ENCODE measurements at places on chromosomes 7 and 10. TPM values are rescaled to one million over a fixed set of nuclear protein-coding genes. Genes with fewer than 3 reads are reported as not detected.

The ASB10 gene
- not detected for total RNA-seq

GRCh38 chr10:129693382-129693781 is 226.3 kb downstream of the MGMT start:
- H3K4me1 ChIP-seq = no peaks in the 10 kb centered on the region
- DNase-seq = no peak
- no peak overlapping the region for H3K27ac ChIP-seq
- no peaks in the 10 kb centered on the region for H3K27me3 ChIP-seq
- no peaks in the 10 kb centered on the region for H3K36me3 ChIP-seq

The USP6NL gene
- total RNA-seq = 28.7 TPM

DNA sequence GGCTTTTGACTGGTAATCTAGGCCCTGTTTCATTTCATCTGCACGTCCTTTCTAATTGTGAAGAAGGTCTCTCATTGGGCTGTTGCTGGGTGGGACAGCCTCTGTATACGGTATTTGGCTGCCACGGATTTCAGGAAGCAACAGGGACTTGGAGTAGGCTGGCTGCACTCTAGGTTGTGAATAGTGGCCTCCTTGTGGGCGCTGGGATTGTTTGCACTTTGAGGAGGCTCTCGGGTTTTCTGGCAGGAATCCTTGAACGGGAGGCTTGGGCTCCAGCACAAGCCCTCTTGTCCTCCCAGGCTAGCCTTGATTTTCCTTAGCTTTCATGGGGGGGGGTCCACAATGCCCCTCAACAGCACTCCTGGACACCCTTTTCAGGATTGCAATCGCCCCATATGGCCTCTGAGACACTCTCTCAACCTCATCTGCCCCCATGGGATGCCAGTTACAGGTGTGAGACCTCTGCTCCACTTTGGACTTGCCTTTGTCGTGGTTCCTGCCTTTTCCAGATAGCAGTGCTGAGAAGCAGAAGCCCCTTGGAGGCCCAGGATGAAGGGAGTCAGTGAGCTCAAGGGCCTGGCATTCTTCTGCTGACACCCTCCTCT is 33.9 kb upstream of the ZNF273 start:
- no peak overlapping the region for H3K27ac ChIP-seq
- H3K4me1 ChIP-seq = no peaks in the 10 kb centered on the region
- DNase-seq = no peak

DNA sequence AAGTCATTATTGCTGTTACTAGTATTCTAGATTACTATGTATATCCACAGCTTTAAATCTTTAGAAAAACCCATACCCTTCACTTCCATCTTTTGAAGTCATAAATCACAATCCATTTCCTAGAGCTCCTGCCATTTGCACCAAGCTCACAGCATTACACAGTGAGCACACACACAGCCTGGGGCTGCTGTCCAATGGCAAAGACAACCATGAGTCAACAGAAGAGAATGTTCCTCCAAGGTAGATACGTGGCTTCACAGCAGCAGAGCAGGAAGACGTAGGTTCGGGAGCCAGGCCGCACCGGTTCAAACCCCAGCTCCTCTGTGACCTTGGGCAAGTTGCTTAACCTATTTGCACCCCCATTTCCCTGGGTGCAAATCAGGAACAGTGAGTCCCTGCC is 234.6 kb downstream of the DIP2C start:
- no peaks in the 10 kb centered on the region for H3K36me3 ChIP-seq
- no peaks in the 10 kb centered on the region for H3K27me3 ChIP-seq
- H3K27ac ChIP-seq = peak overlapping the region; percentile 52
- H3K4me1 ChIP-seq = no peaks in the 10 kb centered on the region

GRCh38 chr10:37456456-37456855 is 331.1 kb downstream of the ANKRD30A start:
- no peaks in the 10 kb centered on the region for H3K36me3 ChIP-seq
- no peaks in the 10 kb centered on the region for H3K27me3 ChIP-seq
- no peak for DNase-seq
- no peak overlapping the region for H3K27ac ChIP-seq
- no peaks in the 10 kb centered on the region for H3K4me1 ChIP-seq

DNA sequence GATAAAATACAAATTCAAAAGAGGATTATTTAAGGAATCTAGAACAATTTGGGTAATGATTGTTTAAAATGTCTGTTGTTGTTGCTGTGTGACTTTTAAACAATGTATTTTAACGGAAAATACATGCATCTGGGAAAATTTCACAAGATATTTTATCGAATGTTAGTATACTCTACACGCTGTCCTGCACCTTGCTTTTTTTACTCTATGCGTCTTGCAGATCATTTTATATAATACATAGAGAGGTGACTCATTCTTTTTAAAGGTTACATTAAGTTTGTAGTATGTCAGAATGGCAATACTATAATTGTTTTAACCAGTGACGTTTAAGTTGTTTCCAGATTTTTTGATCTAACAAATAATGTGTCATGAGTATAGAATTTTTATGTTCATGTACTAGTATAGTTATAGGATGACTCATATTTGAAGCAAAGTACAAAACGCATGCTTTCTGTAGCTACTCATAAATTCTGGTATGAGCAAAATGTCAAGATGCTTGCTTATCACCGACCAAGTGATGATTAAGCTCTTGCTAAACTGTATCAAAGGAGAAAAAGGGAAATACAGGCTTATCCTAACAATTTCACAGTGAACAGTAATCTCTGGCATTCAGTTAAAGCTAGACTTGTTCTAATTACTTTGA is 4.9 kb downstream of the DKK1 start:
- H3K4me3 ChIP-seq = no peak overlapping the region
- no peaks in the 10 kb centered on the region for H3K4me1 ChIP-seq
- H3K27me3 ChIP-seq = no peaks in the 10 kb centered on the region
- H3K27ac ChIP-seq = no peak overlapping the region

- H3K27ac ChIP-seq = no peak overlapping the region
- H3K27me3 ChIP-seq = no peaks in the 10 kb centered on the region
- no peaks in the 10 kb centered on the region for H3K36me3 ChIP-seq
- H3K4me3 ChIP-seq = no peak overlapping the region
These were observed 72.4 kb upstream of the AGK start for GRCh38 chr7:141478845-141479244.

The C10orf90 gene
- total RNA-seq = 0.16 TPM

DNA sequence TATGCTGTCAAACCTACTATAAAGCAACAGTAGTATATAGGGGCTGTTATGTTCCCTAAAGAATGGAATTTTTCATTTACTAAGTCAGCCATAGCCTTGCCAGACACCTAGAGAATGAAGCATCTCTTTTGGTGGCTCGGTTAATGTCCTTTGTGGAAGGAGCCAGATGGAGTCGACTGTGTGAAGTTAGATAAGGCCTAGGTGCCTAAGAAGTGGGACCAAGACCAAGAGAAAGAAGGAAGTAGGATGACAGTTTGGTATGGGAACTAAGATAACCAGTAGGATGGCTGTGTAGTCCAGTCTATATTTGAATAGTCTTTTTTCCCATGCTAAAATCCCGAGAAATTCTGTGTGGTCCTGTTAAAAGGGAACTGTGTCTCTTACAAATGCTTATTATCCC is 62.2 kb downstream of the REEP3 start:
- H3K36me3 ChIP-seq = no peaks in the 10 kb centered on the region
- DNase-seq = no peak
- no peaks in the 10 kb centered on the region for H3K27me3 ChIP-seq
- no peak overlapping the region for H3K4me3 ChIP-seq
- H3K4me1 ChIP-seq = no peaks in the 10 kb centered on the region

DNA sequence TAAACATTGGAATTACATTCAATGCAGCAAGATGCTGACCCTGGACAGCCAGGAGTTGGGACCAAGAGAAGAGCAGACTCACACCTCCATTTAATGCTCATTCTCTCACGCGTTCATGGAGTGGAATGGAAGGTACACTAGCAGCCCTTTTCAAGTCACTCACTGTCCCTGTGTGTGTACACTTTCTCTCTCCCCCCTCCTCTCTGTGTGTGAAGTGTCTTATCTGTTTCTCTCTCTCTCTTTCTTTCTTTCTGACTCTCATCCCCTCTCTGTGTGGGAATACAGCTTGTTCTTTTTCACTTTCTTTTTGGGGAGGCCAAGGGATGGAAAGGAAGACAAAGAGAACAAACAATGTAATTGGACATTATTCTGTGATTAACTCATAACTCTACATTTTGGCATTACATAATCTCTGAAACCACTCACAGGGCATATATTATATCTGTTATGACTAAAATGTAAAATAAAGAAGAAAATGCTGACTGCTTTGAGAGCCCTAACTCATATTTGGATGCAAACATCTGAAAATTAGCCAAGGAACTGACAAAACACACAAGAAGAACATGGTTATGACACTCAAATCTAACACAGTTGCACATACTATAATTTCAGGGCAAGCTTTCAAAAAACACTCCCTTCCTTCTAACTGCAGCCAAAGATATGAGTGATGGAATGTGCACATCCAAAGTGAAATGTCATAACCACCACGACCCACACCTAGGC is 188.8 kb downstream of the PARD3 start:
- H3K4me1 ChIP-seq = no peaks in the 10 kb centered on the region
- no peaks in the 10 kb centered on the region for H3K36me3 ChIP-seq
- DNase-seq = no peak
- no peak overlapping the region for H3K27ac ChIP-seq
- H3K27me3 ChIP-seq = no peaks in the 10 kb centered on the region

DNA sequence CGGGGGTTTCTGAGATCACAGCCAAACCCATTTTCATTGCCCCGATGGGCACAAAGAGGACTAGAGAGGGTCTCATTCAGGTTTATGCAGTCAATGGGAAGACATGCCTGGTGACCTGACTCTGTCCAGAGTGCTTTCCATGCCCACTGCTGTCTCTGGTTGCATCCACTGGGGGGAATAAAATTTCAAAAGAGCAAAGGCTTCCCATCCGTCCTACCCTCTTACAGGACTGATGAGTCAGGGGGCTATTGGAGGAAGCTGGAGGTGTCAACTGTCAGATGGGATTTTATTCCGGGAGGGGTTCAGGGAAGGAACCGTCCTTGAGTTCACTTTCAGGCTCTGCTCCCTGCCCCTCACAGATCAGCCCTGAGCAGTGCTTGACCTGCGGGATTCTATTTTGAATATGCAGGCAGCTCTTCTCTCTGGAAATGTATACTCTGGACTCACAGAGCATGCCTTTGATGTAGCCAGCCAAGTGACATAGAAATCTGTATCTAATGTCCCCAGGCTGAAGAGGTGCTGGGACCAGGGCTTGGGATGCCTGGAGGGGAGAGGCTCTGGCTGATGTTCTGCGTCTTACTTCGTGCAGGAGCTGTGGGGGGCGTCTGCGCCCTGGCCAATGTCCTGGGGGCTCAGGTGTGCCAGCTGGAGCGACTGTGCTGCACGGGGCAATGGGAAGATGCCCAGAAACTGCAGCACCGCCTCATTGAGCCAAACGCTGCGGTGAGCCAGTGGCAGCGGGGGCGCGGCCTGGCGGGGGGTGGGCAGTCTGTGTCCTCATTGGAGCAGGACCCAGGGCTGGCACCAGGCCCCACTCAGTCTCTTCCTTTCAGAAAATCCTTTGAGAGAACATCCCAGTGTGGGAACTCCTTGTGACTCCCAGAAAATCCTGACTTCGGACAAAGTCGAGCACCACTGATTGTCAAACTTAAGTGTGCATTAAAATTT is 12.0 kb downstream of the C10orf62 start:
- no peak for DNase-seq
- no peaks in the 10 kb centered on the region for H3K27me3 ChIP-seq
- H3K27ac ChIP-seq = no peak overlapping the region
- no peak overlapping the region for H3K4me3 ChIP-seq
- no peaks in the 10 kb centered on the region for H3K36me3 ChIP-seq
- no peaks in the 10 kb centered on the region for H3K4me1 ChIP-seq

GRCh38 chr7:1454542-1454941 is 4.7 kb downstream of the MICALL2 start:
- H3K36me3 ChIP-seq = no peaks in the 10 kb centered on the region
- H3K4me3 ChIP-seq = no peak overlapping the region
- H3K27ac ChIP-seq = peak overlapping the region; percentile 74

DNA sequence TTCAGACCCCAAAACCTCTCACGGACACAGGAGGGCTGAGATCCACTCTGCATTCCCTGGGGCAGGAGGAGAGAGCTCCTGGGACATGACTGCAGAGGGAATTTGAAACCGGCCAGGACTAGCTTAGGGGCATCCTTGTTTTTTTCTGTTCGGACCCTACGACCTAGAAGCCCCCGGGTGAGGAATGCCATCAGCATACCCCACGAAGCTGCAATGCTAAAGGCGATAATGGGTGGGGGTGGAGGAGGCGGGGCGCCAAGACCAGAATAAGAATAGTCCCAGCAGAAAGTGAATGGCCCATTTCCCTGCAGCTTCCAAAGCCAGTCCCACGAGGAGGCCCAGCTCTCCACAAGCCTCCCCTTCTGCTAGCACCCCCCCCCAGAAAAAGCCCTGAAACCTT is 4.0 kb downstream of the PDGFA start:
- no peak for DNase-seq
- peaks cover 5% of the 10 kb centered on the region for H3K27me3 ChIP-seq
- peaks cover 3% of the 10 kb centered on the region for H3K4me1 ChIP-seq

The DGKB gene
- total RNA-seq = 0.33 TPM

The KCNMA1 gene
- 15.1 TPM for total RNA-seq

The AKR1C4 gene
- not detected for total RNA-seq

- no peak overlapping the region for H3K27ac ChIP-seq
- H3K4me3 ChIP-seq = peak overlapping the region; percentile 39
- H3K36me3 ChIP-seq = no peaks in the 10 kb centered on the region
- DNase-seq = no peak
- no peaks in the 10 kb centered on the region for H3K27me3 ChIP-seq
These were observed 439 bp downstream of the RBP4 start for GRCh38 chr10:93600446-93601145.

The C7orf57 gene
- total RNA-seq = not detected

DNA sequence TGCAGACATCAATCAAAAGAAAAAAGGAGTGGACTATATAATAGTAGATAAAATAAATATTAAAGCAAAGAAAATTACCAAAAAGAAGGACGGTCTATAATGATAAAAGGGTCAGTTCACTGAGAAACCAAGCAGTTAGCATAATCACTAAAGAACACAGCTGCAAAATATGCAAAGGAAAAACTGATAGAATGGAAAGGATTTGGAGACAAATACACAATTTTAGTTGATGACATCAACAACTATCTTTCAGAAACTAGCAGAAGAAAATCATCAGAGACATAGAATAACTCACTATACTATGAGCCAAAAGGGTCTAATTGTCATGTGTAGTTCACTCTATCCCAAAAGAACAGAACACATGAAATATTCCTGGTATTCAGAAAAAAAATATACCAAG is 316.4 kb upstream of the IGFBP3 start:
- H3K4me3 ChIP-seq = no peak overlapping the region
- no peaks in the 10 kb centered on the region for H3K4me1 ChIP-seq
- H3K36me3 ChIP-seq = no peaks in the 10 kb centered on the region
- no peaks in the 10 kb centered on the region for H3K27me3 ChIP-seq
- DNase-seq = no peak

DNA sequence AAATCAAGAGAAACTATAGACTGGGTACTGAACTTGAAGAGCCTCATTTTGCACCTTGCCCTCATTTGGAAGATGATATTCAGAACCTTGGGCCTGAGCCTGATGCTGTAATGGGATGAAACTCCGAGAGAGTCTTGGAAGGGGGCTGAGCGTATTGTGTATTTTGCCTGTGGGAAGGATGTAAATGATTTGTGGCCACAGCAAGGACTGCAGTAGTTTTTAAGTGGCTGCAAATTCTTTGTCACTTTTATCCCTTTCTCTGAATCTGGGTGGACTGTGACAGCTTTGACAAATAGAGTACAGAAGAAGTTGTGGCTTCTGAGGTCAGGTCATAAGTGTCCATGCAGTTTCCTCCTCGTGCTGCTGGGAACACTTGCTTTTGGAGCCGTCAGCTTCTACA is 221.2 kb downstream of the ADRA2A start:
- no peaks in the 10 kb centered on the region for H3K36me3 ChIP-seq
- H3K4me3 ChIP-seq = no peak overlapping the region
- no peaks in the 10 kb centered on the region for H3K4me1 ChIP-seq
- H3K27ac ChIP-seq = no peak overlapping the region
- H3K27me3 ChIP-seq = no peaks in the 10 kb centered on the region
